ENCODE measurements at places on chromosomes 7 and 10.
A peak's percentile ranks its signal among the peaks of the same experiment; 100 is the strongest.

- DNase-seq: no peak
Measured at GRCh38 chr7:70573071-70573661, 558.8 kb upstream of the GALNT17 start.

- DNase-seq: no peak
Measured at GRCh38 chr7:150740053-150740452, 2.8 kb downstream of the GIMAP5 start.

GRCh38 chr7:118734541-118734940 lies 510.0 kb downstream of the ANKRD7 start:
- DNase-seq: no peak

- DNase-seq: no peak
Measured at GRCh38 chr10:128979405-128979804, 487.6 kb upstream of the MGMT start.

DNA sequence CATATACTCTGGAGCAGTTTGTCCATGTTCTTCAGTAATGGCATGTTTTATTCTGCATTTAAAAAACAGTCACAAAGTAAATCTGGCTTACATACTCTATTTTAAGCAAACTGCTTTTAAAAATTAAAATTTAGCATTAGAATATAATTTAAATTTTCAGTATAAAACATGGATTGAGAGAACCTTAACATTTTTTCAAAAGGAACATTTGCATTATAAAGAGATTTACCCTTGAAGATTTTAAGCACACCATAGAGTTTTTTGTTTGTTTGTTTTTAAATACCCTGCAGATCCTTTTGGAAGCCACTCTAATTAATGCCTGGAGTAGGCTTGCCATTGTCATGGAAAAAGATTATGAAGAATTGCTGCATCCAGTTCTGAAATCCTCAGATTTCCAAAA lies 70.4 kb downstream of the ZNRF2 start:
- DNase-seq: no peak

GRCh38 chr10:119502209-119502608 lies 40.3 kb downstream of the RGS10 start:
- peak; percentile 77 for DNase-seq

GRCh38 chr10:52145636-52146035 lies 168.4 kb upstream of the DKK1 start:
- DNase-seq: no peak

DNA sequence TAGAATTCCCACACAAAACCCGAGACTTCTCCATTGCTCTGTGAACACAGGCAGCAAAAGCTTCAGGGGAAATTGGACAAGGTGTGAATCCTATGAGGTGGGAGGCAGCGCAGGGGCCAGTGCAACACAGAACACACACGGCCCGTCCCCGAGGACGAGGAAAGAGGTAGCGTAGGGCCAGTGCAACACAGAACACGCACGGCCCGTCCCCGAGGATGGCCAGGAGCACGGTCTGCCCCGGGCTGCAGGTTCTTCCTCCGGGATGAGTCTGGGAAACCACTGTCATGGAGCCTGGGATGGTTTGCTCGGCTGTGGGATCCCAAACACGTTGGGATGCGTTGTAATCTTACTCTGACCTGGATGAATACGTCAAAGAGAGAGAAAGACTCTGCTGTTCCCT lies 432.1 kb downstream of the GLRX3 start:
- DNase-seq: no peak

- DNase-seq: no peak
Measured at GRCh38 chr10:116469437-116469836, 41.8 kb downstream of the PNLIPRP3 start.
